Kasumi-1 (cell line): ENCODE measurements at places on chromosomes 2 and 18.

- DNase-seq, result peak; percentile 89
Measured at GRCh38 chr2:169095621-169096105, 26.3 kb downstream of the DHRS9 start.

DNA sequence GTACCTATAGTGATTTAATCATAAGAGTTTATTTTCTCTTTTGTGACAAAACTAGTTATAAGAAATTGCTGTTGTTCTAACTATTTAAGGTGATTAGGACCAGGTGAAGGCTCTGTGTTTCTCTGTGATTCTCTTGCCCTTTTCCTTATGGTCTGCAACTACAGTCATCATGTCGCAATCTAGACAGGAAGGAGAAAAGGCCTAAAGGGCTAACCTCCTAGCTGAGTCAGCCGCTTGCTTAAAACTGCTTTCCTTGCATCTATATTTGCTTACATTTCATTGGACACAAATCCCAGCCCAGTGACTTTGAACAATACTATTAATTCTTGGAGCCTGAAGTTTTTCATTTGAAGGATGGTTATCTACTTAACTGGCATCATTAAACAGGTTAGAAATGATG lies 93.1 kb downstream of the PIK3C3 start:
- peak; percentile 33 for DNase-seq

DNA sequence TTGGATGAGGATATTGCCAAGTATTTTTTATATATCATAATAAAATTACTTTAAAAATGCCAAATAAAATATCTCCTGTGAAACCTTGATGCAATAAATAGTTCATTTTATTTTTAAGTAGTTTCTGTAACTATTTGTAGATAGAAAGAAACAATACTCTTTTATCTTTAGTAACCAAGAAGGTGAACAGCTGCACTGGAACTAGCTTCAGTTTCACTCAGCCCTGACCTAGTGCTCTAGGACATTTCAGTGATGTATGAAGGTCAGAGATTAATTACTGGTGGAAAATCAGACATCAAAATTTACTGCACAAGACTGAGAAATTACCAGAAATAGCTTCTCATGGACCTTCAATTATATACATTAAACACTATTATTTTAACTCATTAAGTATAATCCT lies 1305.0 kb downstream of the CNTNAP5 start:
- no peak for DNase-seq

DNA sequence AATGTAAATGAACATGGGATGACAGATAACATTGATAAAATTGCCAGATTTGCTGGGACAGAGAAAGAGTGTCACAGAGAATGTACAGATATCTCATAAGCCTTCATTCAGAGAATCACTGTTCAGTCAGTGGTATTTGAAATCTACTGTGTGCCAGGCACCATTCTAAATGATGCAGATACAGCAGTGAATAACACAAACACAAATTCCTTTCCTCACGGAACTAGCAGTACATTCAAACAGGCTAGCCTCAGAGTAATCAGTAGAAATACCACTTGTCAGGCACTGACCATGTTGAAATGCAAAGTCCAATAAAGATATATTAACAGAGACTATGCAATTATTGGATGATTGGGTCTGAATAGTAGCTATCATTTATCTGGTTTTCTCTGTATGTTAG lies 211.0 kb downstream of the RDH14 start:
- DNase-seq, result no peak

- peak; percentile 91 for DNase-seq
Measured at GRCh38 chr2:184597571-184597991, 748 bp upstream of the ZNF804A start.

GRCh38 chr2:179581605-179582004 lies 279.8 kb downstream of the ZNF385B start:
- no peak for DNase-seq

GRCh38 chr2:191783416-191783815 lies 63.5 kb downstream of the CAVIN2 start:
- DNase-seq, result no peak

DNA sequence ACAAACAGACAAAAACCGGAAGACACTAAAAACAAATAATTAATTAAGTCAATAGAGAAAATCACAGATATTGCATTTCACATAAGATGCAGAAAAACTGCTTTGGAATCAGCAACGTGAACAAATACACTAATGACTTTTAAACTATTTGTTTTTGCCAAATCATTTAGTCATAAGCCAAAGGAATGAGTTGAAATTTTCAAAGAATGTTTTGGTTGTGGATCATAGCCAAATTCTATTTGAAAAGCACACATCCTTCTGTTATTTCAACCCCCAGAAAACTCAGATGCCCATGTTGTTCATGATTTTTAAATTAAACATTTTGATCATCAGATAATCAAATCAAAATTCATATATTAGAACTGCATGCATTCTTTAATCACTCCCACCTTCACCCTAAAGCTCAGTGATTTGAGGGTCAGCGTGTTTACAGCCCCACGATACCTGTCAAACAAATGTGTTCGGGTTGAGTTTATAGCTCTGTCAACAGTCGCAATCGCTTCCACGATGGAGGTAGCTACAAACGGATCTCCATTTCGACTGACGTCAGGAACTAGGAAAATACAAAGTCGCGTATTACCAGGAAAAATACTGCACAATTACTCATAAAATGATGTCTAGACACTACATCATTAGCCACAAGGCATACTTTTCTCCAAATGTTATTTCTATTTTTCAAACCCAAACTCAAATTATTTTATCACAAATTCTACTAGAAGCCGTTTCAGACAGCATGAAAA lies 90.2 kb downstream of the PXDN start:
- DNase-seq, result no peak

GRCh38 chr2:218130822-218131221 lies 5.0 kb downstream of the CXCR2 start:
- DNase-seq, result no peak

- no peak for DNase-seq
Measured at GRCh38 chr2:84395820-84396219, 63.3 kb downstream of the SUCLG1 start.

DNA sequence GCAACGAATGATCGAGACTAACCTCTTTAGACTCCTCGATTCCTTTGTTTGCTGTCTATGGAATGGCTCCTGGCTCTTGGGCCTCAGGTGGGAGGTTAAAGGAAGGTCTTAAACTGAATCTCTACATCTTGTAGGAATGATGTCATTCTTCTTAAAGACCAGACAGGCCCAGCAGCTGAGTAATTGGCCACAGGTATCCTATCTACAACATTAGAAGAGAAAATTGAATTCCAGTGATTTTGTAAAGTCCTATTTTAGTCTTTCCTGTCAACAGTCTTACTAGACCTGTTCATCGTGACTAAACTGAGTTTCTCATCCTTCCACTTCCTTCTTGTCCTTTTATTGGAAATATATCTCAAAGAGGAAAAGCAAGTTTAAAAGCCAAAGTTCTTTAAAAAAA lies 274.8 kb downstream of the ALPK2 start:
- DNase-seq, result no peak

DNA sequence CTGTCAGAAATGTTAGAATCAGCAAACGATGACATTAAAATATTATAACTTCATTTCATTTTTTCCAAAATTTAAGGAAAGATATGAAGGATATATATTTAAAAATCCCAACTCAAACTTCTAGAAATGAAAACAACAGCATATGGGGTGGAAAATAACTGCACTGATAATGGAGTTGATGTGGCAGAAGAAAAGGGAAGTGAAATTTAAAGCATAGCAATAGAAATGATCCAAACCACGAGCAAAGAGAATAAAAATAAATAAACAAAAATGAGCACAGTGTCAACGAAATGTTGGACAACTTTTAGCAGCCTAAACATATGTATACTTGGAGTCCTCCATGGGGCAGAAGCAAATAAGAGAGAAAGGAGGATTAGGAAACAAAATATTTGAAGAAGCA lies 280.2 kb downstream of the KCNJ3 start:
- DNase-seq, result peak; percentile 18

GRCh38 chr2:107738266-107738665 lies 88.4 kb upstream of the RGPD4 start:
- no peak for DNase-seq

DNA sequence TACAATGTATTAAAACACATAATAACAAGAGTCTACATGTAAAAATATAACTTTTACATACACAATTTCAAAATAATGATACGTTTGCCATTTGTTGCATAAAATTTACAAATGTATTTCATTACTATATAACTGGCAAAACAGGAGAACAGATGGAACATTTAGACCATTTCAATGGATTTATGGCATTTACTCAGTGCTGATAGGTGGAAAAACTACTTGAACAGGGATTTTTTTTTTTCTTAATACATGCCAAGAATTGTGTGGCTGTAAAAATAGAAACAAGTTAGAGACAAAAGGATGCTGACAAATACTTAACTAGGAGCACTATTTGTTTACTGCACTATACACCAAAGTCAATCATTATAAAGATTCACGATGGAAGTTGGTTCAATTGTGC lies 266.8 kb upstream of the CCDC68 start:
- no peak for DNase-seq

- no peak for DNase-seq
Measured at GRCh38 chr18:60804415-60804814, 431.8 kb upstream of the MC4R start.
